SJSA1 (cell line): ENCODE measurements at places on chromosomes 3 and 15. TPM values are rescaled to one million over a fixed set of nuclear protein-coding genes. Genes with fewer than 3 reads are reported as not detected.

Gene TRPM1
- 0.08 TPM in 1 of 2 replicates, not detected in the other for total RNA-seq

GRCh38 chr15:57183041-57183440 is 193.3 kb upstream of the CGNL1 start:
- DNase-seq, result no peak

- DNase-seq, result no peak
Observed at GRCh38 chr15:89075101-89075640, 13.1 kb upstream of the ABHD2 start.

Gene SOX2
- 25.6 and 26.8 TPM in 2 replicates for total RNA-seq

DNA sequence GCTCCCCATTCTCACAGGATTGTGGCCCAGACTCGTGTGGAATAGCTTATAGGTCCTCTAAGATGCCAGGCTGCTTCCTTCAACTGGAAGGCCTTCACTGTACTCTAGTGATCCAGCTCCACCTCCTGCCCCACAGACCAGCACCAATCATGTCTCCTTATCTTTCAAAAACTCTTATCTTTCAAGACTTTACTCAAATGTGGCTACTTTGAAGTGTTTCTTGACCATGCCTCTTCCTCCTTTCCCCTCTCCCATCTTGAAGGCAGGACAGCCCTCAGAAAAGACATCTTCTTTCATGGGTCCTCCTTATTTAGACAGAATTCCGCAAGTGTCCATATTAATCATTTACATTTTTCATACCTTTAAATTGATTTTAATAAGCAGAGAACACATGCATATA is 142.3 kb downstream of the CHST2 start:
- no peak for DNase-seq

GRCh38 chr3:56351537-56351936 is 116.7 kb downstream of the ERC2 start:
- no peak for DNase-seq

GRCh38 chr3:168249550-168250414 is 154.1 kb upstream of the GOLIM4 start:
- peak; percentile 68 for DNase-seq

- no peak for DNase-seq
Observed at GRCh38 chr3:535566-536416, 339.2 kb downstream of the CHL1 start.

DNA sequence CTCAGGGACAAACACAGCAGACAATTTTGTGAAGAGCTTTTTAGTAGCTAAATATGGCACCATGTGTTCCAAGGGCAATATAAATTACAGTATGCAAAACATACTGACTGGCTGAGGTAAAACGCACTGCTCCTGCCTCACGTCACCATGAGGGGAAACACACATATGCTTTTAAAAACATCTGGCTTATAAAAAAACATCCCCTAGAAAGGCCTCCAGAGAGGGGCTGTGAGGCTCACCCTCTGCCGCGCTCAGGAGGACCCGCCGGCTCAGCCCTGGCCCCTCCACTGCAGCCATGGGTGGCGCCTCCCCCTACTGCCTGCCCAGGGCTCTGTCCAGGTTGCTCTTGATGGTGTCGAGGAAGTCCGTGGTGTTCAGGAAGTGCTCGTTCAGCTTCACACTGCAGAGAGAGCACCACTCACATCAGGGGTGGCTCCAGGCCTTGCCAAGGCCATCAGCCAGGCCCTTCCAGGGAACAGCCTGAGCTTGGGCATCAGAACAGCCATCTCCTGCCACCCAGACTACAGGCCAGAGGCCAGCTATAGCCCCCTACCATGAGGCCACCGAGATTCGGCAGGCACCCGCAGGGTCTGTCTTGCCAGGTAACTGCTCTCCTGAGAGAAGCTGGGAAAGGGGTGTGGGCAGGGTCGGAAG is 18.2 kb downstream of the IDH2 start:
- DNase-seq, result no peak

Gene NR2E3
- not detected in 2 replicates for total RNA-seq

- no peak for DNase-seq
Observed at GRCh38 chr3:193400304-193400703, 21.8 kb upstream of the ATP13A5 start.

DNA sequence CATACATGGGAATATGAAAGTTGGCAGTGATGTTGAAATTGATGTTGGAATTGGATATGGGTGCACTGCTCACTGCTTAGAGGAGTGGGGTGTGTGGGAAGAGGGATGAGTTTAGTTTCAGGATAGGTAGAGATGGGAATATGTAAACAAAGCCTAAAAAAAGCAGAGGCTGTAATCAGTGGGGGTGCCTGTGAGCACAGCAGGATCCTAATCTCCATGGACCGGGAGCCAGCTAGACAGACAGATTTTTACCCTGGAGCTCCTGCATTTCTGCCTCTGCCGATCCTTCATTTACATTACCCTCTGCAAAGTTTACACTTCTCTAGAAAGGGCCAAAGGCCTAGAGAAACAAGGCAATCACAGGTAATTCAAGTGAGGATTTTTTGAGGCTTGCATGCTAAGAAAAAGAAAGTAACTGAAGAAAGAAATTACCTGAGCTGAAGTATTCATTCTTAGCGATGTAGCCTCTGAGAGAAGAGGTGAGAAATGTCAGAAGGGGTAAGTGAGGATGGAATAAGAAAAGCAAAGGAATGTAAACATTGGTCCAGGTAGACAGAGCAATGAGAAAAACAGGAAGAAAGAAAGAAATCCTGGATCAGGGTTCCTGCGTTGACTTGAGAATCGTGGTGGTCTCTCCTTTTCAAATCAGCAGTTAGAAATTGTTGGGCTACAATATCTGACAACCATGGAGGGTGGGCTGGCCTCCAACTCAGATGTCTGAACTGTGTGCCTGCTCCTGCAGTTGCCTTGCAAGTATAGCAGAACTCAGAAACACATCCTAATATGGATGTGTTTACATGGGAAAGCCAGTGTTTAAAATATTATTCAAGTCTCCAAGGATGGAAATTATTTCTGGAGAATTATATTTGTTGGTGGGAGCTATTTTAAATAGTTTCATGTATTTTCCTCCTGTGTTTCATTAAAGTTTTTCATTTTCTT is 79.8 kb downstream of the CRTC3 start:
- no peak for DNase-seq

Gene OR5H15
- total RNA-seq, result not detected in 2 replicates

GRCh38 chr3:54891540-54891897 is 36.3 kb downstream of the LRTM1 start:
- DNase-seq, result peak; percentile 89
